ENCODE measurements at places on chromosomes 16 and 17.

- no peak for DNase-seq
Measured at GRCh38 chr16:27781195-27781524, 231.2 kb downstream of the KATNIP start.

- no peak for DNase-seq
Measured at GRCh38 chr17:29359777-29360176, 30.4 kb upstream of the TAOK1 start.

DNA sequence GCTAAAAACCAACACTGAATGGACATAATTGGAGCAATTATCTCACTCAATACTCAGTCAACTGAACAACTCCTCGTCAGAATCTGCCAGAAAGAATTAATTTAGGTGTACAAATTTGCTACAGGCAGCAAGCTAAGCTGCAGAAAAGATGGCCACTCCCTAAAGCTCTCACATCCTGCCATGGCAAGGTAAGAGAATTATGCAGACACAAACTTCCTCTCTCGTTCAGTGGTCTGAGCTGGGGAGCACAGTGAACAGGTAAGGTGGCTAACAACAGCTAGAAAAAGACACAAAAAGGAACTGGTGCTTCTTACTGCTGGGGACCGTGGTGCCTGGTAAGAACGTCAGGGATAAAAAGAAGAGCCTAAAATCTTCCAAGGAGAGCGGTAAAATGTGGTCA, 74.9 kb upstream of the BCAR1 start:
- DNase-seq = no peak

DNA sequence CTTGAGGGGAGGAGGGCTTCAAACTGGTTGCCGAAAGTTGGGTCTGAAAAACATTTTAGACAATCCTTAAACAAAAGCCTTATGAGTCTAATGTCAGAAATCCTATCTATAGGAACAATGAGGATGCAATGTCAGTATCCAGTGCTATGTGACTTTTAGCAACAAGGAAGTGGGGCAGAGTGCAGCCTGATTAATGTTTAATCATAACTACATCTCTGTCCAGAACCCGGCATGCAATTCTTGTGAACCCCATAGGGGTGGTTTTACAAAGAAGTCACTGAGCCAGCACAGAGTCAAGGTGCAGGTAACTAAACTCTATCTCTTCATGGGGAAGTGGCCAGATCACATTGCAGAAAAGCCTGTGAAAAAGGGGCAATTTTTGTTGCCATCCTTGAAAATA, 267.5 kb downstream of the HS3ST4 start:
- no peak for DNase-seq

DNA sequence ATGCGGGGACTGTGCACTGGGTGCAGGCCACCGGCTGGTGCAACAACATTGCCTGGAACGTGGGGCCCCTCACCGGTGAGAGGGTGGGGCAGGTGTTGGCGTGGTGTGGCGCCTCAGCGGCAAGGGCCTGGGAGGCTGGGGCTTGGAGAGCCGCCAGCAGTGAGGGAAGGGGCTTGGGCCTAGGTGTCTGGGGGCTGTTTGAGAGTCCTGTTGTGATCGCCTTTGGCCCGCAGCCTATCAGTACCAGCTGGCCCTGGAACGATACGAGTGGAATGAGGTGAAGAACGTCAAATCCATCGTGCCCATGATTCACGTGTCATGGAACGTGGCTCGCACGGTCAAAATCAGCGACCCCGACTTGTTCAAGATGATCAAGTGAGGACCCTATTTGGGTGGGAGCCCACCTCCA, 2.6 kb upstream of the TMEM88 start:
- DNase-seq = no peak

DNA sequence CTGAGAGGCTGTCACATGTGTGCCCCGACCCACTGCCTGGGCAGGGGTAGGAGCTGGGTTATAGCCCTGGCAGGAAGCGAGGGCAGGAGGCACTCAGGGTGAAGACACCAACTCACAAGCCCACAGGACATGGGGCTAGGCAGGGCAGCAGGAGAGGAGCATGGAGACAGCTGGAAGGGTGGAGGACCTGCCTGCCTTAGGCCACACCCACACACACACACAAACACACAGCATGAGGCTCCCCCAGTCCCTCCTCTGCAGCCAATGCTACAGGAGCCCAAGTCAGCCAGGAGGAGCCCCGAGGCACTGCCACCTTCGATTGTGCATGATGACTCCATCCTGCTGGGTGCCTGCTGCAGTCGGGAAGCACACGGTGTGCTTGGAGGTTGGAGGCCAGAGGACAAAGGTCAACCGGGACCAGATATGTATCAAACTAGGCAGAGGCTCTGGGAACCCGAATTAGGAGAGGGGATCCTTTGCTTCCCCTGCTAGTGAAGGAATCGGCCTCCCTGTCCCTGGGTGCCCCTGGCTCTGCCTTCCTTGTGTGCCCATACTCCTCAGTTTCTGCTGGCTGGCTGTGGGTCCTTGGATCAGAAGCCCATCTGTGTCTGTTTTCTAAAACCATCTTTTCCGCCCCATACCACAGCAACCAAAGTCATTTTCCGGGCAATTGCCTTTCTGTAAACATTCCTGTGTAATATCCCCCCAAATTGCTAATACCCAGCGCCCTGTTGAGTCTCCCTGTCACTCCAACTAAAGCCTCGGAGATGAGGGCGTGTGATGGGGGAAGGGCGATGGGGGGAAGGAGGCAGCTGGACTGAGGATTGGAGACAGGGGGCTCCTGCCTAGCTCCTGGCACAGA, 20.5 kb downstream of the SRCIN1 start:
- no peak for DNase-seq

Data from fibroblast of upper back skin (primary cell).